Glomerular endothelial cell (primary cell): ENCODE measurements at places on chromosomes 3 and 15. TPM values are rescaled to one million over a fixed set of nuclear protein-coding genes. Genes with fewer than 3 reads are reported as not detected.

GRCh38 chr3:36603423-36603822 is 160.9 kb downstream of the DCLK3 start:
- DNase-seq = no peak

GRCh38 chr15:70435872-70436271 is 327.5 kb downstream of the UACA start:
- no peak for DNase-seq

- no peak for DNase-seq
Observed at GRCh38 chr15:48596841-48597240, 48.7 kb downstream of the FBN1 start.

- no peak for DNase-seq
Observed at GRCh38 chr15:54840621-54841398, 355.9 kb downstream of the RSL24D1 start.

DNA sequence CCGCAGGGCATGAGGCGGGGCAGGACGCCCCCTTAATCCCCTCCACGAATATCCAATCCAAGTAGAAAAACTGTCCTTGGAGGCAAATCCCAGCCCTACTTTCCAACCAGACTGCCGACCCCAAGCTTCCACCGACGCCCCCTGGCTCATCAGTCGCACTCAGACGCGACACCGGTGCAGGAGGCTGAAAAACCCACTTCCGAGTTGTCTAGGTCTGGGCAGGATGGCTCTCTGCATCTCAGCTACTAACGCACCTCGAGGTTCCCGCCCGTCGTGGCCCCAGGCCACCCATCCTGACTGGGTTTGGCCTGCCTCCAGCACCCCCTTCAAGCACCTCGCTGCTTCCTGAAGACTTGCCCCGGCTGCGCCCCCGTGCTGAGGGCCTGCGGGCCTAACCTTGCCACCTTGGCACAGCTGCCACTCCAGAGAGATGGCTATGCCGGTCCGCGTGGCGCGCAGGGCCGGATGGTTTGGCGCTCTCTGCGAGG is 15.5 kb downstream of the RGMA start:
- DNase-seq = no peak

DNA sequence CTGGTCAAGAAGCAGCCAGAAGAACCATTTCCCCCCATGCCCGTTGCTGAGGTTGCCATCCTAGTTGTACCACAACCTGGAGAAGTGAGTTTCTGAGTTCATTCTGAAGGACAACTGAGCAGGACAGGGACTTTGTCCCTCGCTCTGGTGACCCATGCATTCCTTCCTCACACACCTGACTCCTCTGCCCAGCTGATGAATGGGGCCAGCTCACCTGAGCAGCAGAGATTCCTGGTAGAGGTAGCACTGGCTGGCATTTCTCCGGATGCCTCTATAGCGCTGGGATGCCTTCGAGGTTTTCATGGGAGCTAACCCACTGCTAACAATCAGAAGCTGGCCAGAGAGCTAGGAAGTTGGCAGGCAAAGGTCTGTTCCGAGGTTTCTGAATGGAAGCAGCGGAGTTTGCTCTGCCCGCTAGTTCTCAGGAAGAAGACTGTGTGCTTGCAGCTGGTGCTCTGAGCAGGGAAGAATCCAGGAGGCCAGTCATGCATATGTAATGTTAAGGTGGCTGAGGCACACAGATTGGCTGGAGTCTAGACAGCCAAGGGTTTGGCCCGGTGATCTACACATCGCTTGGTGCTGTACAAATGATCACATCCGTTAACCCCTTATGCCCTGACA is at the start of gene TMC3:
TSS of gene TMC3 (minus strand) at position 439 of the 621 bp plus-strand sequence. CDS start at position 303, 136 bp downstream.
- no peak for DNase-seq

DNA sequence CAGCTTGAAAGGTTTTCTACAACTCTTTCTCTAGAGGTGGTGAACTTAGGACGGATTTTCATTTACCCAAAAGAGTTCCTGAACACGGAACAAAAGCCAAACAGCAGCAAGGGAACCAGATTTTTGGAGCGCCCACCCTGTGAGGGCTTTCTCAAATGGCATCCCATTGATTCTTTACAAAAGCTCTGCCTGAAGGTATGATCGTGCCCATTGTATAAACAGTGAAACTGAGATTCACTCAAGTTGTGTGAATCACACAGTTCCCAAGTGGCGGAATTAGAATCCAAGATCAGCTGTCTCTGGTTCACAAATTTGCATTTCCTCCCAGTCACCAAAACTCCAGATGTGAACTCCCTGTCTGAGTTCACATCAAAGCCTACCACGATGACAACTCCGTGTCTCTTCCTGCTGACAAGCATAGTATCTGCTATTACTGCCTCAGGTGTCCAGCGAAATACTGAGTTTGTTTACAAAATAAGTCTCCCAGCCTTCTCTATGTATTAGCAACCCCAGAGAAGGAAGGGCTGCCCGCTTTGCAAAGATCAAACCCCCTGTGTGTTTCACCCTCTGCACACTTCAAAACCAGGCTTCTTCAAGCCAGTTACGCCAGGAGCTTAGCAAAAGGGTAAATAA is 235.9 kb upstream of the ST8SIA2 start:
- no peak for DNase-seq

DNA sequence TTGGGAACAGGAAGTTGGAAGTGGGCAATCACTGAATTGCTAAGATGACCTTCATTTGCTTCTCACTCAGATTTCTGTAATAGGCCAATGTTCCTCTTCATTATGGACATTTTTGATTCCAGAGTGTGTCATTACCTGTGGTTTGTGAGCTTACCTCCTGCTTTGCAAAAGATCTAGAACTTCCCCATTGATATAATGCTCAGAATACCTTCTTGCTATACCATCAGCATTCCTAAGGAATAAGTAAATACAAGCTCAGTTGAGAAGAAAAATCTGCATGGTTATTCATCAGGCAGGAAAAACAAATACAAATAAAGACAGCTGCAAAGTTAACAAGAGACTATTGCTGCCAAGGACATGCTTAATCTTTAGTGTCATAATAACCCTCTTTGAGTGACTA is 5.6 kb upstream of the RPL14 start:
- no peak for DNase-seq

The GATM gene
- not detected in 2 replicates for total RNA-seq

DNA sequence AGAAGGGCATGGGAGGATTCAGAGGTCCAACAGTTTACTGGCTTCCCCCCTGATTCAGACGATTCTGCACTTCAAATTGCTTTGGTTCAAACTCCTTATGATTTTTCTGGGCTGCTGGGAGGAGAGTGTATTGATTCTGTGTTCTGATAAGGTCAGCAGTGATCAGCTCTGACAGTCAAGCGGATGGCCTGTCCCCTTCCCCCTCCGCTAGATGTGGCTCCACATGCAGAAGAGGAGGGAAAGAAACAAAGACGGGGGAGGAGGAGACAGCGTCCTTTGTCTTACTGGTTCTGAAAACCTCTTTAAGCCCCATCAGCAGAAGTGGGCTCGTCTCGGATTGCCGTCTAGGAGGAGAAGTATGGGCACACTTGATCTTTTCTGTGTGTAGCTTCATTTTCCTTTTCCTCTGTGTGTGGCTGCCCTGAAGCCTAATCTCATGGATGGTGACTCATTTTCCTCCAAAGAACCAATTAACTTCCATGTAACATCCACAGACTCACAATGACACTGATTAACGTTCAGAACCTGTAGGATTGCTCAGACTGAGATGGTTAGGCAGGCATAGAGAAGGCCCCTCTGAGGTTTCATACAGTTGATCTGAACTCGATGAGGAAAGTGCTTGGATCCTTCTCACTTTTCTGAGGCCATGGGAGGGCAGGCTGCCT is 162.4 kb upstream of the PPP2R3A start:
- DNase-seq = no peak

The CHRNB4 gene
- not detected in 2 replicates for total RNA-seq

DNA sequence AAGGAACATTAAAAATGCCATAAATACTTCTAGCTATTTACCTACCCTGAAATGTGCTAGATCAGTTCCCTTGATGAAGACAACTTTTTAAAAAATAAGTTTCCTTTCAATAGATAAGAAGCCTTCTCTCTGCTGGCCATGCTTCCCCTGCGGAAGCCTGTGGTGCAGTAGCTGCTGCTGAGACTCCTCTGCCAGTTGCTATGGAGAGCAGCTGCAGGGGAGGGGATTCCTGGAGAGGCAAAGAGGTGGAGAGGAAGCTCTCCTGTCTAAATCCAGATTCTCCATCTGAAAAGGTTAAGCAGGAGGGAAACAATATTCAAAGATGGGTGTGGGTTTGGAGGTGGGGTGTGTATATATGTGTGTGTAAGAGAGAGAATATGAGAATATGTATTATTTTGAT is 69.8 kb upstream of the BFSP2 start:
- DNase-seq = no peak
